SK-N-SH treated with all-trans-retinoic acid at 6 μM for 48 hours (cell line): ENCODE measurements at places on chromosomes 2 and 18.

DNA sequence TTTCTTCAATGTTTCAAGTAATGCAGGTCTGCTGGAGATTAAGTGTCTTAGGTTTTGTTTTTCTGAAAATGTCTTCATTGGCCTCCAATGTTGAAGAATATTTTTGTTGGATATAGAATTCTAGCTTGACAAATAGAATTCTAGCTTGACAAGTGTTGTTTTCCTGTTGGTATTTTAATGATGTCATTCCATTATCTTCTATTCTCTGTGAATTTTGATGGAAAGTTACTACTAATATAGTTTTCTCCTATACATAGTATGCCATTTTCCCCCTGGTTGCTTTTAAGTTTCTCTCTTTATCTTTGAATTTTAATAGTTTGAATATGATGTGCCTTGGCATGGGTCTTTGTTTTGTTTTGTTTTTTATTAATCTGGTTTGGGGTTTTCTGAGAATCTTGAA, 119.9 kb downstream of the RAPGEF4 start:
- ATAC-seq: no peak

DNA sequence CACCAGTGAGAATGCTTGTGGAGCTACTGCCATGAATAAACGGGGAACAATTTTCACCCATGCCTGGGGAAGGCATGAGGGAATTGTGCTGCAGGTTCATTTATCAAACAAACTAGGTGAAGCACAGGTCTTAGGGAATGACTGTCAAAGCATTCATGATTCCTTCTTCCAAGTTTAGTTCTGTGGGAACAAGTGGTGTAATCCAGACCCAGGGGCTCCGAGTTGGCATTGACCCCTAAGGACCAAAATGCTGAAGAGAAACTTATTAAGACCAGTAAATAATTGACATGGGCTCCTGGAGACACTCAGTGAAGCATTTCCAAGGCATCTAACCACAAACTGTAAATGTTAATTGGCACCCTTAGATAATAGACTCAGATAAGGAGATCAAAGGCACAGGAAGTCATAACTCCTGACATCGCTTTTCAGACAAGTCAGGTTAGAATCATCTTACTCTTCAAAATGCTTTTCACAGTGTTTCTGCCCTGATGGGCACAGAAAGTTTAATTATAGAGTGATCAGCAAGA, 96.9 kb downstream of the SPP2 start:
- ATAC-seq: peak; percentile 37

DNA sequence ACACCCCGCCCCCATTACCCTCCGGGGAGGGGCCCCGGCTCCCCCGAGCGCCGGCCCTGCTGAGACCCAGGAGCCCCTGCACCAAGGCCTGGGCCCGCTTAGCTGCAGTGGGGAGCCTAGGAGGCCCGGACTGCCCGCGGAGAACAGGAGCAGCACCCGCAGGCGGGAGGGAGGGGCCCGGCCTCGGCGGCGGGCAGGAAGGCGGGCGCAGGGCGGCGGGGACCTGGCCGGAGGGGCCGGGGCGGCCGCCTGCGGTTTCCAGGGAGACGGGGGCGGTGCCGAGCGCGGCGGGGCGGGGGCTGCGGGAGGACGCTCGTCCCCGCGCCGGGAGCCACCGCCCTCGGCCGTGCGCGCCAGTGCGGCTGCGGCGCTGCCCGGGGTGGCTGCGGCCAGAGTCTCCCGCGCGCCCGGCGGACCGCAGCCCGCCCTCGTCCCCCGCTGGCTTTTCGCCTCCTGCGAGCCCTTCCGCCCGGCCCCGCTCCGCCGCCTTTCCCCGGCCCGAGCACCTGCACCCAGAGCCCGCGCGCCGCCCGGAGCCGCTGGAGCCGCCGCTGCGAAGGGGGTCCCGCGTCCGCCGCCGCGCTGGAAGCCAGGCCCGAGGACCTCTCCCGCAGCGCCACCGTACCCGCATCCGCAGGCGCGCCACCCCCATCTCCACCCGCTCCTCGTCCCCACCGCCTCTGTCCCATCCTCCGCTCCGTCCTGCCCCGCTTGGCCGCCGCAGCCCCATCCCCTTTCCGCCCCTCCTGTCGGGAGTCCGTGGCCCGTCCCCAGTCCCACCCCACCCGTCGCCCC, 17.2 kb downstream of the GPC1 start:
- peak; percentile 83 for ATAC-seq

DNA sequence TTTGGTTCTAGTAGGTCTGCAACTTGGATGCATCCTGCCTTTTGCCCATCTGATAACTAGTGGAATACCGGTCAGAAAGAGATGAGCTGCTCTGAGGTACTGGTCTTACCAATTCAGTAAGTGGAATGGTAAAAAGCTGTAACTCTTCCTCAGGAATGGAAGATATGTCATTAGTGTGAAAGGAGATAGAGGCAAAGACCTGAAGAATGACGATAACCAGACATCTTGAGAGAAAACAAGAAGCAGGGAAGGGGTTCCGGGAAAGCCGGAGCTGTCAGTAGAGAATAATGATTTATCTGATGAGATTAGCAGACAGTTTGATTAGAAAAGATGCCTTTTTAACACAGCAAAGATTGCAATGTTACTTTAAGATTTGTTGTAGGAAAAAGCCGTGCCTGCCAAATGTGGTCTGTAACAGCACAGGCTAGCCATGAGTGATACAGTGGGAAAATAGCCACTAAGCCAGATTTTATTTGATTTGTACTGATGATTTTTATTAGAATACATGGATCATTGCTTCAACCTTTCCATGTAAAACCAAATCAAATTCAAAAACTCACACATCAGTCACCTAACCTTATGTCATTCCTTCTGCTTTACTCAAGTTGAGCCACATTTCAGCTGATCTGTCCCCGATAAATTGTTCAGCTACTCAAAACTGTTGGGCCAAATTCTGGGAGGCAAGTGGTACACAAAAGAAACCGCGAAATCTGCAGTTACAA, 110.0 kb downstream of the TCF4 start:
- peak; percentile 78 for ATAC-seq

DNA sequence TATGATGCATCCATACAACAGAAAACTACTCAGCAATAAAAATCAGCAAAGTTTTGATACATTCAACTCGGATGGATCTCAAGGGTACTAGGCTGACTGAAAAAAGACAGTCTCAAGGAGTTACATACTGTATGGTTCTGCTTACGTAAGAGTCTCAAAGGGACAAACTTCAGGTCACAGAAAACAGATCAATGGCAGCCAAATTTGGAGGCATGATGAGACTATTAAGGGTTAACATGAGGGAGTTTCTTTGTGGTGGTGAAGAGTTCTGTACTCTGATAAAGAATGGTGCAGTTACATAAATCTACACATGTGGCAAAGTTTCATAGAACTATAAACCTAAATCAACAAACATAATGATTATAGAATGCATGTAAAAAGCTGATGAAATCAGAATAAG, 81.4 kb downstream of the COBLL1 start:
- ATAC-seq: no peak

DNA sequence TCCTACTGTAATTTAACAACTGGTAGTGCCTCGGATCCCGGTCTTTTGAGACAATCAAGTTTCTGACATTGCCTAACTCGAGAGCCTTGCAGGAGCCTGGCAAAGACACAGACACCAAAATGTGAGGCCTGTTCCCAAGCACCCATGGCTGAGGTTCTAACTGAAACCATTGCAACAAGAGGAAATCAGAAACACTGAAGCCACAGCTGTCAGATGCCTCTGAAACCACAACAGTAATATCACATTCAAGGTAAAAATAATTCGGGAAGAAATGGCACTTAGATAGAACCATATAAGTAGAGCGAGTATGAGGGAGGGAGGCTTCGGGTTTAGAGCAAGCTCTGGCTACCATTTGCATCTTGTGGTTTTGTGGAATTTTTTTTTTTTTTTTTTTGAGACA, 285.9 kb downstream of the FBXO15 start:
- no peak for ATAC-seq

GRCh38 chr2:140136366-140136765, 1356.2 kb upstream of the NXPH2 start:
- ATAC-seq: no peak

DNA sequence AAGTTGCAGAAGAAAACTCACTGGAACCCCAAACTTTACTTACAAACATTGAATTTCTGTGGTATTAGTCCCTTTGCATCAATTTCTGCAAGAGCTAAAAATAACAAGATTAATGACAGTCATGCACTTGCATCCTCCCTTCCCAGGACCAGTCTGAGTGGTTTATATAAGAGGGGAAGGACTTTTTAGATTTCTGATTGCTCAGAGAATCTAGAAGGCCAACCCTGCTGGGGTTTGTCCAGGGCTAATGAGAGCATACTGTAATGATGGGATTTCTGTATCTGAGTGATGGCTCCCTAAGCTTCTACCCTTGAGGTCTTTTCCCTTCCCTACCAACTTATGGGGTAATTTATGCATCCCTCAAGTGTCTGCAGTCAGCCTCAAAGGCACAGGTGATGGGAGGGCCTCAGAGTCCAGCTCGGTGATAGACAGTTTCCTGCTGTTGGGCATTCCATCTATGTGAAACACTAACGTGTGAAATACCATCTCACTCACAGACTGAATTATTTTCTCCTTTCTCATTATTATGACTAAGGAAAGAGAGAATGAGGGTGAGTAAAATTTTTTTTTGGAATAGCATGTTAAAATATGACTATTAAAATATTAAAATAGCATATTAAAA, 556.3 kb downstream of the RIT2 start:
- no peak for ATAC-seq

- ATAC-seq: no peak
These were observed 63.7 kb downstream of the EDAR start for GRCh38 chr2:108925286-108925685.

DNA sequence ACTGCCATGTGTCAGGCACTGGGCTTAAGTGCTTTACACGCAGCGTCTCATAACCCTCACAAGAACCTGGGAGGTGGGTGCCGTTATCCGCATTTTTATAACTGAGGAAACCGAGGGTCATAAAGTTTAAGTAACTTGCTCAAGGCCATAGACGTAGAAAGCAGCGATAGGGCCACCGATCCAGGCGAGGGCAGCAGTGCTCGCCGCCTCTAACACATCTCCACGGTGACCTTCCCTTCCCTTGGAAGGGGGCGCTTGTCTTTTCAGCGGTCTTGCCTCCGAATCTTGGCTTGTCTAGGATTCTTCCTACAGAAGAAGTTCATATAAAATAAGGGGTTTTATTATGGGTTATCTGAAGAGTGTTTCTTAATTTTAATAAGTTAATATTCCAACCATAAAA, 186.6 kb downstream of the GBX2 start:
- ATAC-seq: no peak

DNA sequence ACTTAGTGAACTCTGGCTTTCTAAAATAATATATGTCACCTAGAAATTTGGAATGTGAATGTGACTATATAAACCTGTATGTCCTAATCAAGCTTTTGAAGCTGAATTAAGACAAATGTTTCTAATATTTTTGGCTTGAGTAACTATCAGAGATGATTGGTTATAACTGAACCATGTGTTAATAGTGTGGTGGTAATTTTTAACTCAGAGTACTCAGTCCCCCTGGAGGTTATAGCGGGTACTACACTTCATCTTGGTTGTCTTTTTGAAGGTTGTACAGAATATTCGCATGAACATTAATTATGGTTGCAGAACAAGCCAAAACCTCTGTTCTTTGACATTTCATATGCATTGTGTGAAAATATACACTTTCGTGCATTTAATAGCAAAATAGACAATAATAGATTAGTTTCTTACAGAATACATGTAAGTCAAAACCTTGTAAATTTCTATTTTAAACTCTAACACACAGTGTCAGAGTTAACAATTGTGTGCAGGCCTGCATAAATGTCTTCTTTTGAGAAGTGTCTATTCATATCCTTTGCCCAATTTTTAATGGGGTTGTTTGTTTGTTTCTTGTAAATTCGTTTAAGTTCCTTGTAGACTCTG, 86.0 kb downstream of the OSBPL6 start:
- ATAC-seq: peak; percentile 50

GRCh38 chr2:106057206-106057605, 136.9 kb downstream of the UXS1 start:
- ATAC-seq: no peak

DNA sequence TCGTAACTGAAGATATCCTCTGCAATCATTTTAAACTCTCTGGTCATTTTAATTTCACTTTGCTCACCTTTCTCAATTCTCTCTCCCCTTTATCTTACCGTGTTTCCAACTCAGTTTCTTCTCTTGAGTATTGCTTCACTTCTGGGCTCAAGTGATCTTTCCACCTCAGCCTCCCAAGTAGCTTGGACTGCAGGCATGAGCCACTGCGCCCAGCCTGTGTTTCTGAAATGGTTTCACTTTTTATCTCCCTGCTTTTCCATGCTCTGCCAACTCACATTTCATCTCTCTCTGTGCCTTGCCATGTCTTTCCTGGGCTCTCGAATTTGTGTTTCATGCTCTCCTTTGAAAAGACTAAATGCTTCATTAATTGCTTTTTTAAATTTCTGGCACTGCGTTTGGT, 30.5 kb upstream of the TMEM131 start:
- peak; percentile 64 for ATAC-seq

DNA sequence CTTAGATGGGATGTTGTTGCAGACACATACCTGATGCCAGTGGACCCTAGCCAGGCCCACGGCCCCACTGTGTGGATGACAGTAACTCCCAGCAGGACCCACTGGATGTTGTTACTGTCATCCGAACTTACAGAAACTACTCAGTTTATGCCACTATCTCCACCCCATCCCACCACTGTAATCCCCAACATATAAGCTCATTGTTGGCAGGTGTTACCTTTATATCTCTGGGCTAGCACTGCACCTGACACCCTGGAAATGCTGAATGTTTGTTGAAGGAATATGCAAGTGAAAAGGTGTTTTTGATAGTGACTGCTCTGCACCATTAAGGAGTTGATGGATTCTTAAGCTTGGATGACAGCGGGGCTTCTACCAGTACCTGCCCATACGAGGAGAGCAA, 133.5 kb upstream of the ASB18 start:
- ATAC-seq: no peak

DNA sequence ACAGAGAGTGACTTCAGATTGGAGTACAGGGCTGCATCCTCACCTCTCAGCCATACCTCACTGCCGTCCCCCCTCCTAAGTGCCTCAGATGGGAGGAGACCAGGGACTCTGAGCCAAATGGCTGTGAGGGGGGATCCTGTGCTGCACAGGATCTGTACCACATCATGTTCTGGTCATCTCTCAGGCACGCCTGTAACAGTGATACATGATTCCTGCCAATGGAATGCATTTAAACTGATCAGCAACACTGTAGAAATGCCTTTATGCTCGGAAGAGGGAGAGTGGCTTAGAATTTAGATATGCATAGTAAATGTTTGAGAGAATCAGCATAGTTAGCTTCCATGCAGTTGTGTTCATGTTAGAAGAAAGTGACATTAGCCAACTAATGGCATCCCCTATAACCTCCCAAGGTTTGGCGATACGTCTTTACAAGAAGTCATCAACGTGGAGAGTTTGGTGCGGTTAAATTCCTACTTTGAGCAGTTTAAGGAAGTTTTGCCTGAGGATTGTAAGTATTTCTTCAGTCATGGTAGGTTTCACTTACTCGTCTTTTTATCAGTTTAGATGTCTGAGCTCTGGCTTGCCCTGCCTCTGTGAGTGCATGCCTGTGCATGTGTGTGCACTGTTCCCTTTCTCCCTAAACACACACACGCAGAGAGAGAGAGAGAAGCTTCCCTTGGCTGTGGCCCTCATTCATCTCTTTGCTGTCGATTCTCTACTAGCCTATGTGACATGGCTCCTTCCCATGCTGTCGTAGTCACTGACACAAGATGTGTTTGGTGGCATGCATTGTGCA, 40.0 kb downstream of the COA5 start:
- peak; percentile 85 for ATAC-seq

- no peak for ATAC-seq
These were observed 33.0 kb upstream of the GREB1 start for GRCh38 chr2:11500702-11501303.
